ENCODE measurements at places on chromosomes 16 and 17.

- no peak for DNase-seq
Measured at GRCh38 chr17:8149419-8150193, 2.6 kb downstream of the PER1 start.

GRCh38 chr16:47905771-47906170, 250.0 kb downstream of the ABCC12 start:
- DNase-seq, result no peak

DNA sequence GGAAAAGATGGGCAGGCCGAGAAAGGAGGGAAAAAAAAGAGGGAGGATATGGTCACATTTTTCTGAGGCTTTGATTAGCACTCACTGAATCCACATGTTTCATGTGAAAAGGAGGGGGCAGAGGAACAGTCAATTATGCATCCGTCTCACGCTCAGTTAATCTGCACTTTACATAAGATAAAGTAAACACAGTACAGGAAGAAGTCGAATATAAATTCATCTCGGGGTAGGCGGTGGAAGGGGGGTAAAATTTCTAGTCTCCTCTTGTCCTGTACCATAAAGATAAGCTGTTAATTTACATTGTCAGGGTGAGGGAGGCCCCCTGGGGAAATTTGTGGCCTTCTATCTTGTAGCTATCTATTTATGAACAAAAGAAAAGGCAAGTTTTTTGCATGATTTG, 73.1 kb upstream of the CES5A start:
- no peak for DNase-seq

GRCh38 chr16:106623-107324, 28.7 kb downstream of the MPG start:
- peak; percentile 31 for DNase-seq

- DNase-seq, result no peak
Measured at GRCh38 chr17:15266325-15267125, 1.4 kb upstream of the PMP22 start.

All from T follicular helper cell (primary cell).